ENCODE measurements at places on chromosomes 1 and 21. TPM values are rescaled to one million over a fixed set of nuclear protein-coding genes. Genes with fewer than 3 reads are reported as not detected.

The TMEM69 gene
- total RNA-seq: 23.3 TPM

The ZNF648 gene
- total RNA-seq: not detected

The GNAT2 gene
- total RNA-seq: not detected

The DEPDC1 gene
- 2.6 TPM for total RNA-seq

The ZFP69B gene
- total RNA-seq: 5.4 TPM

The PTGS2 gene
- total RNA-seq: 2.5 TPM

The PRR9 gene
- 0.52 TPM for total RNA-seq

The CA6 gene
- total RNA-seq: not detected

The UROD gene
- 98.8 TPM for total RNA-seq

The RASAL2 gene
- total RNA-seq: 45.3 TPM

The AQP10 gene
- total RNA-seq: not detected

The TMEM222 gene
- total RNA-seq: 46.0 TPM

The F5 gene
- 0.10 TPM for total RNA-seq

The NID1 gene
- 76.8 TPM for total RNA-seq

The KRTAP12-2 gene
- not detected for total RNA-seq

The HSD3B1 gene
- total RNA-seq: 2.8 TPM

The C1orf74 gene
- total RNA-seq: 2.6 TPM

The SPRR2F gene
- total RNA-seq: not detected

The PHACTR4 gene
- total RNA-seq: 78.5 TPM

The C1orf210 gene
- 0.84 TPM for total RNA-seq

The UAP1 gene
- 88.8 TPM for total RNA-seq

The TINAGL1 gene
- 3.9 TPM for total RNA-seq

The RHD gene
- not detected for total RNA-seq

The SLC6A17 gene
- total RNA-seq: 3.6 TPM

The SNIP1 gene
- total RNA-seq: 15.0 TPM

The UBASH3A gene
- not detected for total RNA-seq

The KRTCAP2 gene
- 161 TPM for total RNA-seq

The TCHHL1 gene
- total RNA-seq: not detected

The TSPAN2 gene
- 32.8 TPM for total RNA-seq

The MPC2 gene
- total RNA-seq: 62.3 TPM

The EXTL1 gene
- 39.9 TPM for total RNA-seq

The LAMC1 gene
- total RNA-seq: 270 TPM

The CFHR3 gene
- not detected for total RNA-seq

Measured in astrocyte (in vitro differentiated cells and primary cell).